ENCODE measurements at places on chromosomes 1 and 21.

- peak; percentile 84 for DNase-seq
These were observed at the start of gene ST3GAL3 for GRCh38 chr1:43707190-43708001. Gene ST3GAL3, plus strand, starts transcription at chr1:43707536. Its CDS starts 28,727 bp downstream, at chr1:43736263.

DNA sequence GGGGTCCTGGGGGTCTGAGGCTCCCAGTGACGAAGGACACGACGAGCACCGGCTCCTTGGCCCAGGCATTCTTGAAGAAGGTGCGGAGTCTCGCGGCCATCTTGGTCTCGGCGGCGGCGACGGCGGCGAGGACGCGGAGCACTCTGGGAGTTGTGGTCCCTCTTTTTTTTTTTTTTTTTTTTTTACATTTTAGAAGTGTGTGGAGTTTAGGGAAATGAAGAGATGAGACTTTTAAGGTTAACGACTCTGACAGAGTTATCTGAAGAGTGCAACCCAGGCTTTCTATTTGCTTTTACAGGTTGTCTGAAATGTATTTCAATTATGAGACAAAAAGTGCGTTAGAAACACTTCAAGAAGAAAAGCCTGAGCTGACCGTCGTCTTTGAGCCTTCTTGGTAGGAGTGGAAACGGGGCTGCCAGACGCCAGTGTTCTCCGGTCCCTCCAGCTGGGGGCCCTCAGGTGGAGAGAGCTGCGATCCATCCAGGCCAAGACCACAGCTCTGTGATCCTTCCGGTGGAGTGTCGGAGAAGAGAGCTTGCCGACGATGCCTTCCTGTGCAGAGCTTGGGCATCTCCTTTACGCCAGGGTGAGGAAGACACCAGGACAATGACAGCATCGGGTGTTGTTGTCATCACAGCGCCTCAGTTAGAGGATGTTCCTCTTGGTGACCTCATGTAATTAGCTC, 9.7 kb downstream of the OR2B11 start:
- no peak for DNase-seq

GRCh38 chr1:229092377-229093237, 178.3 kb upstream of the RAB4A start:
- no peak for DNase-seq

DNA sequence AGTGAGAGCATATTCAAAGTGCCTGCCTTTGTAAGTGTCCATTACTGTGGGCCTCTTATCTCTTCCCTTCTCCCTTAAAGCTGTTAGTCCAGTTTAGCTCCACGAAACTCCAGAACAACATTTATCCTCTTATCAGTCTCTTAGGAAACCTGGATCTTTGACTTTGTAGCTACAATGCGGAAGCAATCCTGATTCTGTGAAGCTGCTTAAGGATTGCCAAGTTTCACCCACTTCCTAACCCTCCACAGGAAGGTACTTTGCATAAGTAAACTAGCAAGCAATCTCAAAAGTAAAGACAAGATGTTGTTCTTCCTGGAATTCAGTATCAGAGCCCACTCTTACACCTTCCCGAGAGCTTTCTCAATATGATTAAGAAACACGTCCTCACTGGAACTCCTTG, 164.9 kb upstream of the USP25 start:
- no peak for DNase-seq

GRCh38 chr1:95655321-95656020, 421.5 kb downstream of the RWDD3 start:
- no peak for DNase-seq

DNA sequence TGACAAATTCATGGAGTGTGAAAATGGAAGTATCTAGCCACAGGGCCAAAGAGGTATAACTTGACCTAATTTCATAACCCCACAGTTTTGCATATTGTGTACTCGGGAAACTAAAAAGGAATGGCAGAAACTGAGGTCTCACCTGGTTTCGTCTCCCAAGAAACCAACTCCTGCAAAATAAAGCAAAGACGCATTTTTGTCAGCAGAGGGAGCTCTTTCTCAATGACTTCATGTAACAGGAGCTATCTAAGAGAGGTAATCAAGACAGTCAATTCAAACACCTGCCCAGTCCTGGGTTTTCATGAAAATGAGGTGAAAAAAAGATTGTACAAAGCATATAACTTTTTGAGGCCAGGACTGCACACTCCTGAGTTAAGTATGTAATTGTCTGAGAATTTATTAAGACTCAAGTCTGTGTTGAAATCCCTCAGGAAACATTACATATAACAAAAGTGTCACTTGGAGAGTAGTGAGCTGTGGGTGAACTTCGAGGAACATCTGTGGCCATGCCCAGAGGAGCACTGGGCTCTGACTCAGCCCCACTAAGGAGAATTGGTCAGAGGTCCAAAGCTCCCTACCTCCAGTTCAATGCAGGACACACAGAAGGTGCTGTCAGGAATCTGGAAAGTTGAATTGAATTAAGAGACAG, 17.6 kb downstream of the FCRL4 start:
- peak; percentile 67 for DNase-seq

DNA sequence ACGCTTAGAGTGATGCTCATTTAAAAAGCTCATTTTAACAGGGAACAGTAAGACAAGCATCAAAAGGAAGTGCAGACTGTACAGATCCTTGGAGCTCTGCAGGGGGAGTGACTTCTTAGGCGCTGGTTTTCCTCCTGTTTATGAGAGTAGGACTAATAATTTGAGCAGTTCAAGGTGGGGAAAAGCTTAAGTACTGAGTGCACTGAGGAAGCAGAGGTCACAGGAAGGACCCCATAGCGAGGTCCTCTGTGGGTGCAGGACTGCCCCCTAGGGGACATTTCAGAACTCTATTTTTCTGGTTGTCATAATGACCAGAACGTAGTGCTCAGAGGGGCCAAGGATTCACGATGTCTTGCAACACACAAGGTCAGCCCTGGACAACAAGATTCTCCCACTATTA, 112.1 kb downstream of the HLCS start:
- DNase-seq = no peak

GRCh38 chr1:47906009-47906432, 91.2 kb downstream of the TRABD2B start:
- DNase-seq = no peak

DNA sequence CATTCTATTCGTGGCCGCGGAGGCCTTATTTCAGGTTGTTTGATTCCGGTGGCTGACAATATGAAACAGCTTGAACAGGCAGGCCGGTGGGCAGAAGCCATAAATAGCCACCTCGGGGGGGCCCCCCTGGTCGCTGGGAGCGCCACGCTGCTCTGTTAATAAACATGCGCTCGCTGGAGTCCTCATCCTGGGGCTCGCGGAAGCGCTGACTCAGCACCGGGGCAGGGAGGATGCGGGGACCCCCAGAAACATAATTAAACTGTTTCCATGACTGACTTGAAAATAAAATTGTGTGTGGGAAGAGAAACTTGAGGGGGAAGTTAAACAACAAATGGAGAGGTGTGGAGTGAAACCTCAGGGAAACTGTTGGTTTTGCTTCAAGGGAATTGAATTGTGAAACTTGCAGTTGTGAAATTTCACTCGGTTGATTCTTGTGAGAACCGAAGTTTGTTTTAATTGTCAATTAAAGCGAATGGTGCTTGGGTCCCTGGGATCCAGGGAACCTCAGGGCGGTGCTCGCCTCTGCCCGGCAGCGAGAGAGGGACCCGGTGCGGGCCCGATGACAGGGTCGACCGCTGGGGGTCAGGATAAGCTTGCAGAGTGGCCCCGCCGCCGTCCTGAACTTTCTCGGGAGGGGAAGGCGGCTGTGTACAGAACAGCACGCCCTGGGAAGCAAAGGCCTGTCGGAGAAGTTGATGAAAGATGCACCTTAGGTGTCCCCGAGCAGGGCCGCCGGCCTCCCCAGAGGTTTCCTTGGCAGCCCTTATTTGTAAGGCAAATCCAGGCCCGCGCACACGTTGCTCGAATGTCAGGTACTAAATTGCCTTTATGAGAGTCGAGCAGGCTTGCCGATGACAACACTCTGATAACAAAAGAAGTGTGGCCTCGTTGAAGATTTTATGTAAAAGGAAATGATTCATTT, 176.9 kb upstream of the LMO4 start:
- DNase-seq = no peak

DNA sequence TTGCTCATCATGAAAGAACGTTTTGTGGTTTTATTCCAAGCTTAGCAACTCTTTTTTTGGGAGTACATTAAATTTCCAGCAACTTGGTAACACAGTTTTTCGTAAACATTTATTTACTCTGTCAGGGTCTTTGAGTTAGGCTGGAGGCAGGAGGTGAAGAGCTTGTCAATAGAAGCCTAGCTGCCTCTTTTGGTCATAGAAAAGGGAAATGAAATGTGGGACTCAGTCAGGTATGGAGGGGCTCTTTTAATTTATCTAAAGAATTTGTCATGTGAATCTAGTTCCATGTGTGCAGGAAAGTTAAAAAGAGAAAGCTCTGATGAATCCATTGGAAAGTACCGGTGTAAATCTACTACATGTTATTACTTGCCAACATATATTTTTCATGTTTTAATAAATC, 45.9 kb upstream of the PRMT6 start:
- DNase-seq = no peak

All from NCI-H1048 (cell line).